Activated naive CD8-positive, alpha-beta T cell treated with anti-CD3 and anti-CD28 coated beads, Interleukin-2, amount 10 ng/mL, durations not matched to agents 7 days and 5 days (primary cell): ENCODE measurements at places on chromosomes 3 and 15. TPM values are rescaled to one million over a fixed set of nuclear protein-coding genes. Genes with fewer than 3 reads are reported as not detected.

- DNase-seq = no peak
These were observed 239.1 kb upstream of the CFAP20DC start for GRCh38 chr3:59288951-59289350.

DNA sequence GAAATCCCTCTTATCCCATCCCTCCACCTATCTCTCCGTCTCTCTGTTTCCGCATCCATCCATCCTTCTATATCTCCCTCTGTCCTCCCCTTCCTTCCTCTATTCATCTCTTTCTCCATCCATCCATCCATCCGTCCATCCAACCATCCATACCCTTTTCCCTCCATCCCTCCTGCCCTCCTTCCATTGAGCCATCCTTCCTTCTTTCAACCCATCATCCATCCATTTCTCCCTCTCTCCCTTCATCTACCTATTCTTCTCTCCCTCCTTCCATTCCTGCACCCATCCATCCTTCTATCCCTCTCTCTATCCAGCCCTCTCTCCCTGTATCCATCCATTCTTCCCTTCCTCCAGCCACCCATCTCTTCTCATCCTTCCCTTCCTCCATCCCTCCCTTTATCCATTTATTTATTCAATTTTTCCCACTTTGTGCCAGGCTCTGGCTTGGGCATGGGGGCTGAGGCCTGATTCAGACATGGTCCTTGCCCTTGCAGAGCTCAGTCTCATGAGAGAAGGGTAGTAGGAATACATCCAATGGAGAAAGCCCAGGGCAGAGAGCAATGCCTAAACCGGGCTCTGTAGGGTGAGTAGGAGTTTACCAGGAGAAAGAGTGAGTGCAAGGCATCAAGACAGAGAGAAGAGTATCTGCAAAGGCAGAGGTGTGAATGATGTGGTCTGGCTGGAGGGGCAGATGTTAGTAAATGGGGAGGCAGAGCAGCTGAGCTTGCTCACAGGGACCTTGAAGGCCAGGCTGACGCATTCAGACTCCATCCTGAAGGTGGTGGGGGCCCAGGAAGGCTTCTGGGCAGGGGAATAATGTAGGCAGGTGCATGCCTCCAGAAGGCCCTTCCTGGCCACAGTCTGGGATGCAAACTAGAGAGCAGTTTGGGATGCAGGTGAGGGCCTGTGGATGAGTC, 19.5 kb upstream of the FBLN2 start:
- no peak for DNase-seq

GRCh38 chr3:144112036-144112435, 140.4 kb downstream of the DIPK2A start:
- no peak for DNase-seq

DNA sequence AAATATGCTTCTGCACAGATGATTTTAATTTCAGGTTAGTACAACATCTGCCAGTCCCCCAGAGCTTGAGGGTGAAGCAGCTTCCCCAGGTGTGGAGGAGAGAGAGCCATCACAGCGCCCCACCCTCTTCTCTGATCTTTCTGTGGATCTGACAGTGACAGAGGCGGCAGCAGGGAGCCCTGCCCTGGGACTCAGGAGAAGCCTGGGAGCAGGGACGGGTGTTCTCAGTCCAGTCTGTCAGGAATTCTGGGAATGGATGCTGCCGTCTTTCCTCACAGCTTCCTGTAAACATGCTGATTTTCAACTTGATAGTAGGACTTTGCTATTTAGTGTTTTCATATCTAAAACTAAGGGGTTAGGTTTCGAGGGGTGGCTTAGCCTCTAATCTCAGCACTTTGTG, 11.4 kb upstream of the RAB8B start:
- DNase-seq = no peak

DNA sequence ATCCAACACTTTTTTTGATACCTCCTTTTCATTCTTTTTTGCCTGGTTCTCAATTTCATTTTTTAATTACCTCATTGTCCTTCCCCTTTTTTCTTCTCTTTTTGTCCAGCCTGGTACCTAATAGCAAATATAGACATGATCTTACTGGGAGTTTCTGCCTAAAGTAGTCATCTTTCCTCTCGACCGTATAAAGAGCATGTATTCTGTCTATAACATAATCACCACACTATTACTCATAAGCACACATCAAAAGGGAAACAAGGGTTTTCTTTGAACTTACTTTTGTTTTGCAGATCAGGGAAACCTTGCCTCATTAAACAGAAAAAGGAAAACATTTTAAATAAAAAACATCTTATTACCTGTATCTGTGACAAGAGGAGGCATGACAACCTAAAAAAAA, 33.0 kb downstream of the FAM98B start:
- no peak for DNase-seq

DNA sequence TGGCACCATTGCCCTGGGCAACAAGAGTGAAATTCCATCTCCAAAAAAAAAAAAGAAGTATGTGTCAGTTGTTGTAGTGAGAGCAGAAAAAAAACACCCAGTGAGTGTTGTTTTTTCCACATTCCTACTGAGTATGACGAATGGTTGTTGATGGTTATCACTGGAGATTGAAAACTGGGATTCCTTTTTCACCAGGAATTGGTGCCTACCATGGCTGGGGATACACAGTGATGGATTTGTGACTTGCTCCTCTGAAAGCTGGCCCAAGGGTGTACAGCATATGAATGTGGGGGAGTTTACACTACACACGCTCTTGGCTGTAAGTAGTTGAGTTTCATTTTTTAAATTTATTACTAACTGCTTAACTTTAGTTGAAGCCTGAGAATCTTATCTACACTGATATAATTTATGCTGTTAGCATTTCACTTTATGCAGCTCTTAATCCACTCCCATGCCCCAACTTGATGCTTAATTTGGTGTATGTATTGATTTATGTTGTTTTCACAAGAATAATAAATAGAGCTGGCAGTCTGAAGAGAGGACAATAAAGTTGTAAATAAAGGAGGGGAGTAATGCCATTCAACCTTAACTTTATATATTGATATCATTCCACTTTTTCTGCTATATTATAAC, 56.0 kb upstream of the MME start:
- no peak for DNase-seq

- no peak for DNase-seq
These were observed 144.5 kb downstream of the PDZRN3 start for GRCh38 chr3:73480187-73480672.

DNA sequence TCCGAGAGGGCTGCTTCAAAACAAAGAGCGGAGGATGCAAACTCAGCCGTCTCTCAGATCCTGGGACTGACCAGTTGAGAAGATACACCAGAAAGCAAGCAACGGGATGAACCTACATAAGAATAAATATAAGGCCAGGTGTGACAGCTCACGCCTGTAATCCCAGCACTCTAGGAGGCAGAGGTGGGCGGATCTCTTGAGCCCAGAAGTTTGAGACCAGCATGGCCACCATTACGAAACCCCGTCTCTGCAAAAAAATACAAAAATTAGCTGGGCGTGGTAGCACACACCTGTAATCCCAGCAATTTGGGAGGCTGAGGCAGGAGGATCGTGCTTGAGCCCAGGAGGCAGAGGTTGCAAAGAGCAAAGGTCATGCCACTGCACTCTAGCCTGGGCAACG, 31.7 kb downstream of the RBPMS2 start:
- no peak for DNase-seq

- DNase-seq = no peak
These were observed 34.4 kb upstream of the GLCE start for GRCh38 chr15:69126054-69126469.

- DNase-seq = no peak
These were observed 110.3 kb downstream of the WNT5A start for GRCh38 chr3:55376753-55377347.

- DNase-seq = no peak
These were observed 157.3 kb downstream of the ADAMTS9 start for GRCh38 chr3:64530434-64531049.

- DNase-seq = no peak
These were observed 184.7 kb upstream of the POU1F1 start for GRCh38 chr3:87461036-87461435.

- DNase-seq = no peak
These were observed 28.3 kb downstream of the PLXND1 start for GRCh38 chr3:129577925-129578786.

GRCh38 chr3:69865925-69866679, 126.8 kb downstream of the MITF start:
- no peak for DNase-seq

DNA sequence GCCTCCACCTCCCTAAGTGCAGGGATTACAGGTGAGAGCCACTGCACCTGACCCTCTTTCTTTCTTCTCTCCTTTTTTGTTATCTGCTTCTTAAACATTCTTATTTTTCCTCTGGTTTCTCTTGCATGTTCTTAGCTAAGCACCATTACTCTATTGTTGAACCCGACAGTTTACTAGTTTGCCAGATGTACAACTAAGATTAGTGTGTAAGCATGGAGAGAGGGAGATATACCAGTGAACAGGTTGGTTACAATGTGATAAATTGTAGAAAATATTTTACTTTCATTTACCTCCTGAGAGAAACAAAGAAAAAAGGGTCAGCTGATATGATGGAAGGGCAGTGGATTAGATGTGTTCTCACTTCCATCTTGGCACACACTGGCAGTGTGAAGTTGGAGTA, 4.9 kb downstream of the HAUS2 start:
- no peak for DNase-seq

- DNase-seq = no peak
These were observed 198.7 kb upstream of the PFN2 start for GRCh38 chr3:150169330-150169940.

DNA sequence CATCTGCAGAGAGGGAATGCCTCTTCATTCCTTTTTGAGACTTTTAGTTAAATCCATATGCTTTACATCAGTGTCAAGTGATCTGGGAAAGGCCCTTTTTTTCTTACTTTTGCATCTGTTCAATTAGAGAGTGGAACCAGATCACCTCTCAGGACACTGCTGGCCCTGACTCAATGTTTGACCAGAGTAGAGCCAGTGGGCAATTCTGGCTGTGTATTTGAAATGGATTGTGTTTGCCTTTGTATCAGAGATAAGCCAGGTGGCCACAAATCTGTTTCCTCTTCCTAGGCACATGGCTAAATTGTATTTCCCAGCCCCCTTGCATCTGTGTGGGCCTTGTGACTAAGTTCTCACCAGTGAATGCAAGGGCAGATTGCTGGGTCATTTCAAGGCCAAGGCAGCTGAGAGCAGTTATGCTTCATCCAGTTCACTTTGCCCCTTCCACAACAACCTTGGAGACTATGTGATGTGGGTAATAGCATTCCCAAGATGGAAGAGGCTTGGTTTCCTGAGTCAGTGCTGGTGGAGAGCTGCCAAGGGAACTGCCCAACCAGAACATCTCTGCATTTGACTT, 75.6 kb upstream of the CACNA2D3 start:
- DNase-seq = no peak

GRCh38 chr3:100516232-100516631, 23.8 kb downstream of the TMEM45A start:
- no peak for DNase-seq

Gene PROS1
- total RNA-seq = not detected

Gene PLS1
- total RNA-seq = 3.1 TPM

Gene FOXB1
- total RNA-seq = 0.78 TPM

Gene TGM4
- not detected for total RNA-seq

Gene GOLGA8G
- not detected for total RNA-seq

Gene PTH1R
- total RNA-seq = not detected

Gene LRTM1
- not detected for total RNA-seq

Gene BDH1
- 108 TPM for total RNA-seq

Gene SH2D7
- not detected for total RNA-seq

Gene VPS18
- total RNA-seq = 21.2 TPM

Gene TTLL13
- total RNA-seq = 1.5 TPM

Gene RGMA
- not detected for total RNA-seq

Gene STAB1
- total RNA-seq = 10.5 TPM
